ENCODE measurements at places on chromosomes 13 and 19.

GRCh38 chr13:95254339-95254738, 46.9 kb downstream of the ABCC4 start:
- no peak for DNase-seq

DNA sequence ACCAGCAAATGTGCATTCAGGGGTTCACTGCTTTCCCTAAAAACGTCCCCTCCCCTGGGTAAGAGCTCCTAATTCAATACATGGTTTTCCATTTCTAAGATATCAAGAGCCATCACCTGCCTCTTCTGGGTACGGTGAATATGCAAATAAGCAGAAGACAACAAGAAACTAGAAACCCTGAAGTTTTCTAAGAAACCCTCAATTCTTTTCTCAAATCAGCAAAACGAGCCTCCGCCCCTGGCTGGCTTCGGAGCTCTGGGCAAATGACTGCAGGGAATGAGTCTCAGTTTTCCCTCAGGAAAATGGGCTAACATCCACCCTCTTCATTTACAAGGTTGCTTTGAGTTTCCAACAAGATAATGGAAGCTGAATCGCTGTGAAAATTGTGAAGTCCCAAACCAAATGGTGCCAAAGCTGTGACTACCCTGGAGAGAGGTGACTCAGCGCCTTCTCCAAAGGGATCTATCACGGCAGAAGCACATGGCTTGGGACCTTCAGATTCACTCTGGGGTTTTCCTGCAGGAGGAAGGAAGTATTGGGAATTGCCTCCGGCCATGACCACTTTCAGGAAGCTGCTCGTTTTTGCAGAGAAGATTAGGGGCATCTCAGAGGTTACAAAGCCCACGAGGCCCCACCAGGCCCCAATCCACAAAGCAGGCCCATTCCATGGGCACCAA, 26.6 kb downstream of the KLF2 start:
- DNase-seq: no peak

DNA sequence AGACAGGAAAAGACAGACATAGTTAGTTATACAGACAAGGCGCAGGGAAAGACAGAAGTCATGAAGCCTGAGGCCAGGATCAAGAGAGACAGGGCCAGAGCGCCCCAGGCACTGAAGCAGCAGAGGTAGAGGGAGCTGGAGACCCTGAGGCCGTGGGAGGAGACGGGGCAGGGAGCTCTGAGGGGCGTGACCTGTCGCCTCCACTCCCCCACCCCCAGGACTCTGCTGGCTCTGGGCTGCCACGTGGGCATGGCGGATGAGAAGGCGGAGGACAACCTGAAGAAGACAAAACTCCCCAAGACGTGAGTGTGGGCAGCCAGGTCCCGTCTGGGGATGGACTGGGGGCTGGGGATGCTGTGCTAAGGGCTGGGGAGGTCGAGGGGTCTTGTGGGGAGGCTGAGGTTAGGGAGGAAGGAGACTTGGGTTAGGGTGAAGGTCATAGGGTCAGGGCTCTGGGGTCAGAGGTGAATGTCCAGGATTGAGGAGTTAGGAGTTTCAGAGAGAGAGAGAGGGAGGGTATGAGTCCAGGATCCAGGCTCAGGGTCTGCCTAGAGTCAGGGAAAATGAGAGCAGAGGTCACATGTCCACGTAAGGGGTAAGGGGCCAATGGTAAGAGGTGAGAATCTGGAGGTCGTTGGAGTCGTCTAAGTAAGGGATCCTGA, 31.1 kb downstream of the RYR1 start:
- no peak for DNase-seq

GRCh38 chr19:38850436-38850975, 720 bp upstream of the HNRNPL start:
- DNase-seq: peak; percentile 100

DNA sequence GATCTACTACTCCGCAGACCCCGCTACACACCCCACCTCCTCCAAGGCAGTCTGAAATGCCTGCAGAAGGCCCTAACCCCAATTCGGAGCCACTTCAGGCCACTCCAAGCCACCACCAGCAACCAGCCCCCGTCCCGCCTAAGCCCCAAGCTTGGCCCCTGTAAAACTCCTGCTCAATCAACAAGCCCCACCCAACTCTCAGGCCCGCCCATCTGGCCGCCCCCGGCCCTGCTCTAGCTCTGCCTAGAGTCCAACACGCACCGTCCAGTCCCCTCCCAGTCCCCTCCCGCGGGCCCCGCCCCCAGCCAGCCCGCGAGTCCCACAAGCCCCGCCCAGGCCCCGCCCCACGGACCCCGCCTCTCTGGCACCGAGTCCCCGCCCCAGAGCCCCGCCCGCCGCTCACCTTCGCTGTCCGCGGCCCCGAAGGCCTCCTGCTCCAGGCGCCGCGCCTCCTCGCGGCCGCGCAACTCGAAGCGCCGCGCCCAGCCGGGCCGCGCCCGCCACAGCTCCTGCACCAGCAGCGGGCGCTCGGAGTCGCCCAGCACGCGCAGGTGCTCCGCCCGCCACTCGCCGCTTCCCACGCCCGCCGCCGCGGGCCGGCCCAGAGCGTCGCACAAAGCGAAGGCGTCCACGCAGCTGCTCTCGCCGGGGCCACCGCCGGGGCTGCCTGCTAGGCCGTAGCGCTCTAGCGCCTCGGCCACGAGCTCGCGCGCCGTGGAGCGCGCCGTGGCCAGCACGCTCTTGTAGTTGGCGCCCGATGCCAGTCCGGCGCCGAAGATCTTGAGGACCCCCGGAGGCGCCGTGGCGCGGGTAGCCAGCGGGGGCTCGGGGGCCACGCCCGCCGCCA, 1.6 kb downstream of the RASIP1 start:
- DNase-seq: peak; percentile 98

GRCh38 chr19:34418300-34418699, 9.9 kb upstream of the UBA2 start:
- no peak for DNase-seq

DNA sequence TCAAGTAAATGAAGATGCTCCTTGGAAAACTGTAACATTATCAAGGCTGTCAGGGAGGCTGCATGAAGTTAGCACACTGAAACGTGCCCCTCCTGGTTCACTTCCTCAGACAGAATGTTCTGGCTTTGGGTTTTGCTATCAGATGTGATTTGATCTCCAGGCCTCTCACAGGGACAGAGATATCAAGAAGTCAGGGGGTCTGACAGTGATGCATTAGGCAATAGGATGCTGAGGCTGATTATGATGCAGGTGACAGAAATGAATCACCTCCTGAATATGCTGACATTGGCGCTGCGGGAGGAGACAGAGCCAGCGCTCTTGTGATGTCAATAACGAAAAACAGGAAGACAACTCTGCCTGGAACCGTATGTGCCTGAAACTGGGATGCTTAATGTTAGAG, 278.5 kb downstream of the DCT start:
- no peak for DNase-seq

GRCh38 chr13:107329991-107330390, 762.1 kb upstream of the ARGLU1 start:
- DNase-seq: no peak

DNA sequence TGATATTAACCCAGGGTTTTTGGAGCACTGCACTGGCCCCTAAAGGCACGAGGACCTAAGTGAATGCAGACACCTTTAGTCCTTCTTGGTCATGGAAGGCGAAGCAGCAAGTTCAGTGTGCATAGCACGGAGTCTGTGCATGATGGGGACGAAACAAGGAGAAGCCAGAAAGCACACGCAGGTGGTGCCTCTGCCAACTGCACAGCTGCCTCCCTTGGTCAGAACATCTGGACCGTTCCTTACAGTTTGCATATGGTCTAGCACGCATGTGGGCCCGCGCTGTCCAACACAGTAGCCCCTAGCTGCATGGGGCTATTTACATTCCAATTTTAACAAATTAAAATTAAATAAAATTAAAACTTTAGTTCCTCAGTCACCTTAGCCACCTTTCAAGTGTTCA, 44.0 kb downstream of the FLT3 start:
- no peak for DNase-seq

GRCh38 chr19:49554701-49555181, 25.6 kb downstream of the NOSIP start:
- DNase-seq: no peak

DNA sequence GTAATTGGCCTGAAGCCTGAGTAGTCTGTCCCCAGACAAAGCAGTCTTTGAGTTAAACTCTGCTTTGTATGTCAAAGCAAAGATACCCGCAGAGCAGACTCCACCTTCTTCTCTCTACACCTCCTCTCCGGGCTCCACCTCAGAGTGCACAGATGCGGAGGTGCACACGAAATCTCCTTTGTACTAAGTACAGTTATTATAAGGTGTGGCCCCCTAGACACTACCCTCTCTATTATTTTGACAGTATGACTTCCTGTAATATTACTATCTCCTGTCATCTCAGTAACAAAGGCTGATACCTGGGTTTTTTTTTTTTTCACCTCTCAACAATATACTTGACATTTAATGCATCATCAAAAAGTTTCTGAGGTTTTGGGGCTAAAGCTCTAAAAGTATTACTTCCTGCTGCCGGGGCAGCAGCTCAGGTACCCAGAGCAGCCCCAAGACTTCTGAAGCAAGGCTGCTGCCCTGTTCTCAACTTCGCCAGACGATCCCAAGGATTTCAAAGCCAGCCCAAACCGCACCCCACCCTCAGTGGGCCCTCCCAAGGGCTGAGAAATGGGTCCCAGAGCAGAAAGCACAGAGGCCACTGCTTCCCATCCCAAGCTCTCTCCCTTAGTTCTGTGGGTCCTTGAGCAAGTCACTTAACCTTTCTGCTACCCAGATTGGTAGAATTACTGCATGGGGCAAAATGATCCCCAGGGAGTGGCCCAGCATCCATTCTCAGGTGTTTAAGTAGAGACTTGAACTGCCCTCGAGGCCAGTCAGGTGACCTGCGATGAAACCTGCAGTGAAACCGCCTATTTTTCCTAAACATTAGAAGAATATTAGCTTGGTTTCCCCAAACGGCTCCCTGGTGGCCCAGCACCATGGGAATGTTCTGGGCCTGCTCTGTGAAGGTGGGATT, 180.6 kb downstream of the FOXO1 start:
- DNase-seq: no peak

DNA sequence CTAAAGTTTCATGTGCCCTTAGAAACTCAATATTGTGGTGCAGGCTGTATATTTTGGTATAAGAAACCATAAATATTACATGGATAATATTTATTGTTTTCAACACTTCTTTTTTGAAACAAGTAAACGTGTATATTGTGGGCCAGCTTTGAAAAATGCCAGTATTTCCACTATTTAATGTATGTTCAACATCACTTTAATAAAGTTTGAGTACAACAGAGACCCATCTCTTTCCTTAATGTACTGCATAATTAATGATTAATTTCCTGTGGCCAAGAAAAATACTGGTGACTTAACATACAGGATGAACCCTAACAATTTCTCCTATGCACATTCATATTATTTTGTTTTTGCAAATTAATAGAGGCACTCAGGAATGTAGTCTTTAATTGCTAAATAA, 2891.5 kb downstream of the PCDH9 start:
- DNase-seq: no peak

DNA sequence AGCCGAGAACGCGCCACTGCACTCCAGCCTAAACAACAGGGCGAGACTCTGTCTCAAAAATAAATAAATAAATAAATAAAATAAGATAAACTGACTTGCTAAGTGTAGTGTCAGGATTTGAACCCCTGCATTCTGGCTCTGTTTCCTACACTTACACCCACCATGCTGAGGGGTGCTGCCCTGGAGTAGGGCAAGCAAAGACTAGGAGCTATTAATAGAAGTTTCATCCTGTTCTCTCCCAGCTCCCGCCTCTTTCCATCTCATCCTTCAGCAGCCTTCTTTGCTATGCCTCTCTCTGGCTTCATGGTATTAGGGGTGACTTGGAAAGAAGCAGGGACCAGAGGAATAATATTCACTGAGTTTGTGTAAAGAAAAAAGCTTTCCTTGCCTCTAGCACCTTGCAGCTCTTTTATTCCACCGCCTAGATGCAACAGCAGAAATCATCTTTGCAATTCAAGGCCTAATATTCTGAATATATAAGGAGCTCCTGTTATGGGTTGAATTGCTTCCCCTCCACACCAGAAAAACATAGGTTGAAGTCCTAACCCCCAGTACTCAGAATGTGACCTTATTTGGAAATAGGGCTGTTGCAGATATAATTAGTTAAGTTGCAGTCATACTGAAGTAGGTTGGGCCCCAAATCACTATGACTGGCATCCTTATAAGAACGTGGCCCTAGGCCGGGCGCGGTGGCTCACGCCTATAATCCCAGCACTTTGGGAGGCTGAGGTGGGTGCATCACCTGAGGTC, 8.7 kb upstream of the PLAUR start:
- DNase-seq: no peak

DNA sequence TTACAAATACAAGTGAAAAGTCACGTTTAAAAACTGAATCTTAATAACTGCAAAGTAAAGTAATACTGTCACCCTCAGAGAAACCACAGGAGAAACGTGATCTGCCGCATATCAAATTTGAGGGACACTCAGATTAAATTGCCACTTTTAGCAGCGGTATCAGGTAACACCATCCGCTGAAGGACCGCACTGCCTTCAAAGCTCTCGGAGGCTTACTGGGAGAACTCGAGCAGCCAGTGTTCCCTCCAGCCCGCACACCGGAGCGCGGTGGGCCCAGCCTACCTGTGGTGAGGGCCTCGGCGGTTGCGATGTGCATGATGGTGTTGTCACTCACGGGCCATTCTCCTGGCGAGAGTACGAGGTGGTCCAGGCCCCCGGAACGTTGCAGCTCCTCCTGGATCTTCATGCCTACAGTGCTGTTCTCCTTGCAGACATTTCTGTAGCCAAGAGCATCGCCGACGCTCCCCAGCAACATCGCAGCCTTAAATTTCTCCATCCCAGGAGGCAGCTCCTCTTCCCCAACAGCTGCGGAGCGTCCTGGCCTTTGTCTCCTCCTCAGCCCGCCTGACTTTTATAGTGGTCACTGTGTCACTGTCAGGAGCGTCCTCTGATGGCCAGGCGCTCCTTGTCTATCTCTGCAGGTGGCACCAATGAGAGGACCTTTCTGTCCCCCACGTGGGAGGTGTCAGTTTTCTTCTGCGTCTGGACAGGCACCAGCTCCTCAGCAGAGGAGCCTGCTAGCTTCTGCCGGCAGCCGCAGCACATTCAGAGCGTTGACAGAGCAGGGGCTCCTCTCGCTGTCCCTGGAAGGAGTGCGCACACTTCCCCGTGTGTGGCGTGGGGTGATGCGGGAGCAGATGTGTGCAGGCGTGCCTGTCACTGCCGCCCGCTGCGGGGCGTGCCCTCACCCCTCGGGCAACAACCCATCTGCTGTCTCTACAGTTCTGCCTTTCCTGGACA, at the start of gene ADPRHL1:
TSS of gene ADPRHL1 (minus strand) at position 547 of the 960 bp plus-strand sequence. CDS start at position 496, 51 bp downstream.
- peak; percentile 88 for DNase-seq

DNA sequence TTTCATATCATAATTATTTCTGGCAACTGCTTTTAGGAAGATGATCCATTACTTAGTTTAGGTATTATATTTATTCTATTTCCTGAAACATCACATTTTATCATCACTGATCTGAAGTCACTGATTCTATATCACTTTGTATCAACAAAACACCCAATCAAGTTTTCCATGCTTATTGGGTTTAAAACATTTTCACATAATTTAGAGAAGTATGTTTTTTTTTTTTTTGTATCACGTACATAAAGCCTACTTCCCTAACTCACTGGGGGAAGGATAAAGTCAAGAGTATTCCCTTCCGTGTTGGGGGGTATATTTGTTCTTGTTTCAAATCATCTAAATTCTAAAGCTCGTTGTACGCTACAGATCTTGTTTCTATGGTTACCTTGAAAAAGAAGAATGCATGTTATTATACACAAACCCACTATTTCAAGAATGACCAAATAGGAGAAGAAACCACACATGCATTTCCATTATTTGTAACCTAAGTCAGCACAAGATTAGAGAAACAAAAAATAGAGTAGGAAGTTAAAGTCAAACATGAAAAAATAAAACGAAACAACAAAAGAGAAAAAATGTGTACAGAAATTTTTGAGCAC, 637.2 kb upstream of the MIR17HG start:
- no peak for DNase-seq
